Stimulated activated CD8-positive, alpha-beta memory T cell treated with anti-CD3 and anti-CD28 coated beads, Interleukin-12 subunit alpha, Interleukin-12 subunit beta, amount 100 ng/mL, for 4 hours (primary cell): ENCODE measurements at places on chromosomes 3 and 15.

GRCh38 chr3:115146032-115146417 lies 1.1 kb downstream of the ZBTB20 start:
- no peak for DNase-seq

DNA sequence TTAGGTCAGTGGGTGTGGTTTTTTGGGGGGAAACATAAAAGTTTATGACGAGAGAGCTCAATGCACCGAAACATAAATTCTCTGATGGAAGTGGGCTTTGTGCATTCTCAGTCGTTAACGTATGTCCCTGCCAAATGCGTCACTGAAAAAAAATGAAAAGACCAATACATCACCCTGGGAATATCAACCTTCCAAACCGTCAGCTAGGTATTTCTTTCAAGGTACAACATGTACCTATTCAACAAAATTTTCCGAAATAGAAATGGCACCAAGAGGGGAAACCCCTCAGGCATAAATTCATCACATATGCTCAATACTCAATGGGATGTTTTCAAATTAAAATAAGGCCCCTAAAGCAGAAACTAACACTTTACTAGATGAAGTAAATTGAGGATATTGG lies 266.6 kb upstream of the SUCLG2 start:
- DNase-seq, result no peak

DNA sequence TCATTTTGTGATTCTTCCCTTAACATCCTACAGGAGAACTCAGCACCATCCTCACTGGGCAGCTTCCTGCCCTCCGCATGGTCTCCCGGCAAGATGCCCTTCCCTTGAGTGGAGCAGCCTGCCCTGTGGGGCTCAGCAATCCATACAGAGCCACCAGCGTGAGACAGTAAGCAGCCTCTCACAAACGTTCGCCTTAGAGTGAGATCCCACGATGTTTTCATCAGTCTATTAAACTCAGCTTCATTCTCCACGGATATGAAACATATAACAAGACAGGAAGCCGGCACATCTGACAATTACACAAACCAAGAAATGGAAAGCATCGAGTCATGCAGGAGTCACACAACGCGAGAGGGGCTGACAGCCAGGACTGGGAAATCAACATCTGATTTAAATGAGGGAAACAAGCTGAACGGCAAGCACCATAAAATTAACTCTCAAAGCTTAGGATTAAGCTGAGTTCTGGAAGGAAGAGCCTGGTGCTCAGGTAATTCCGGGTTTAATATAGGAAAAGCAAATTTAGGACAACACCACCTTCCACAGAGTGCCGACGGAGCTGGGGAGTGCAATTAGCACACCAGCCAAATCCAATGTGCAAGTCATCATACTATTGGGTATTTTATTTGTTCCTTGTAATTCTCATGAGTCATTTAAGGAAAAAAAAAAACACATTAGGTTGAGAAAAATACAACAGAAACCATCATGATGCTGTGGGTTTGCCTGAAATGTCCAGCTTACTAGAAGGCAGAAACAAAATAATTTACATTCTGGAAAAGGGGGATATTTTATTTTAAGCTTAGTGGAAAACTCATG lies 272.0 kb downstream of the OCA2 start:
- no peak for DNase-seq

DNA sequence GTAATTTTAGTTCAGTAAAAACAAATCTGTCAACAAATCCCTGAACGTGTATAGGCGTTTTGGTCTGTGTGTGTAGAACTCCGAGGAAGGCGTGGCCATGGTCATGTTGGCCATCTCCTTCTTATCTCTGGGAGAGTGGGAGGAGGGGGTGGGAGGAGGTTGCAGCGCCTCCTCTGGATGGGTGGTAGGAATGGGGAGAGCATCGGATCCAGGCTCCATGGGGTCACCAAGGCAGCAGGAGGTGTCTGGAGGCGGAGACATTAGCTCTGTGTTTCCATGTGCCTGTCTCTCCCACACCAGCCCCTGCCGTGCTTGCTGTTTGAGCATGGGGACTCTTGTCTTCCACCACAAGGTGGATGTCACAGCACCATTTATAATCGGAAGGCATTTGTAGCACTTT lies 34.5 kb upstream of the TRPM1 start:
- DNase-seq, result no peak

DNA sequence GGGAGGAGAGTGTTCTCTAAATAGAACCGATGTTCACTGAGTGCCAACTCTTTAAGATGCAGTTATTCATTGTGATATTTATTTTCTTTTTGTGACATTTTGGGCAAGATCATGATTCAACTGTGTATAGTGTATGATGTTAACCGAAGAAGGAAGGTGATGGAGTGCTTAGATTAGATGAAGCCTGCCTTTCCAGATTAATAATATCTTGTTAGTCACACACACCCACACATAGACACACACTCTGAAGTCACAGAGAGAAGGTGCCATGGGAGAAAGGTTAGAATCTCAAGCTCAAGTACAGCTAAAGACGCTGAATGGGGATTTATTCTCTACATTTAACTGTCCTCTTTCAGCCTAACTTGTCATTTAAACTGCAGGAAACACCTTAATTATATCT lies 77.0 kb downstream of the SLC9A9 start:
- no peak for DNase-seq

DNA sequence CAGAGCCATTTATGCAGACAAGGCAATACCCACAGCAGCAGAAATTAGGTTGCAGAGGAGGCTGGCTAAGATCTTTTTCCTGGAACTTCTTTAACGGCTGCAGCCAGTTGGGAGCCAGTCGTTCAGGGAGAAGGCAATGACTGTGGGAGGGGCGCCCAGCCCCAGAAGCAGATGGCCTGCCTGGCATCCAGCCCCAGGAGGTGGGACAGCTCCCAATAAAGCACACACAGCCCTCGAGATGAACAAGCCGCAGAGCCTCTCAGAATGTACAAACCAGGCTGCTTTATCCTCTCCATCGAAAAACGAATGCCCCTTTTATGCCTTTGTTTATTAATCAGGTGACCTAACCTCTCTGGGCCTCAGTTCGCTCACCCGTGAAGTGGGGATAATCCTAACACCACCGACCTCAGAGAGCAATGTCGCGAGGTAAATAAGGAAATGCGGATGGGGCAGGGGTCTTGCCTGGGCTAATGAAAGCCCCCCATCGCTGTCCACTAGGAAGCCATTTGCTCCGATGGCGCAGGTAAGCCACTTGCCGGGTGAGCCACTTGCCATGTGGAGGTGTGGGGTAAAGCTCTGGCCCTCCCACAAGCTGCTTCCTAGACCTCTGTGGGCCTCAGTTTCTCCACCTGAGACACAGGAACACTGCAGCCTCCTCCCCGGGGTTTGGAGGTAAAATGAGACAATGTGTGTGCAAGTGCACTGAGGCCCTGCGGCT lies 35.8 kb downstream of the MGLL start:
- DNase-seq, result no peak

DNA sequence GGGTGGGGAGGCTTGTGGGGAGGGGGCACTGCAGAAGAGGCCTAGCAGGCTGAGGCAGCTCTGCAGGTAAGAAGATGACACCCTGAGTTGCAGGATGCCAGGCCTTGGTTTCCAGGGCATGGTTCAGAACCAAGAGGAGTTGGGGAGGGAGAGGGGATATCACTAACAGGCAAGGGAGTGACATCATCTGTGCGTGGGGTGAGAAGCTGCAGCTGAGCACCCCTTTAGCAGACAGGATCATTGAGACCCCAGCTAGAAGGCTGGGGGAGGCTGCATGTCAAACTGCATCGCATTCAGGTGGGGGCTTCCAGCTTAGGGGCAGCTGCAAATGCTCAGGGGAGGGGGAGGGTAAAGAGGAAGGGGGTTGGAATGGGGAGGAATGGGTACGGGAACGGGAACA lies 23.0 kb downstream of the CACNA2D2 start:
- DNase-seq, result no peak

- DNase-seq, result no peak
Measured at GRCh38 chr15:73965758-73966113, 26.4 kb downstream of the STOML1 start.

- DNase-seq, result no peak
Measured at GRCh38 chr3:62287392-62287927, 85.9 kb downstream of the FEZF2 start.

GRCh38 chr3:48122504-48122903 lies 65.7 kb downstream of the CDC25A start:
- DNase-seq, result no peak

DNA sequence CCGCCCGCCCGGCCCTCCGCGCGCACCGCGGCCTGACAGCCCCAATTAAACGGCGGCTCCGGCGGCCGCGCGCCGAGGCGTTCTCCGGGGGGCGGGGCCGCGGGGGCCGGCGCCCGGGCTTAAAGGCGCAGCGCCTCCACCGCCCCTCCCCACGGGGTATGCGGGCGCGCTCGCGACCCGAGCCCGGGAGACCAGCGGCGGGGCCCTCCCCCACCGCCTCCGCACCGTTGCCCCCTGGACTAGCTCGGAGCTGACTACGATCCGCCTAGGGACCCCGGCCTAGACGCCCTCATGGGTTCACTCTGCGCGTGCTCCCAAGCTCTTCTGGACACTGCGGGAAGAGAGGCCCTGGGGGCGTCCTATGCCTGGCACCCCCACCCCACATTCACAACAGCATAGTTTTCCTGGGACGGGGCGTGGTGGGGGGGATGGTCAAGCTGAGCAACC lies at the start of gene DUSP7:
TSS of gene DUSP7 (minus strand) at position 51 of the 447 bp plus-strand sequence. CDS start 205 bp downstream, outside the sequence.
- DNase-seq, result peak; percentile 60
